NCI-H1417 treated with DMSO at 0.1 percent for 48 hours (cell line): ENCODE measurements at places on chromosomes 16 and 17.

DNA sequence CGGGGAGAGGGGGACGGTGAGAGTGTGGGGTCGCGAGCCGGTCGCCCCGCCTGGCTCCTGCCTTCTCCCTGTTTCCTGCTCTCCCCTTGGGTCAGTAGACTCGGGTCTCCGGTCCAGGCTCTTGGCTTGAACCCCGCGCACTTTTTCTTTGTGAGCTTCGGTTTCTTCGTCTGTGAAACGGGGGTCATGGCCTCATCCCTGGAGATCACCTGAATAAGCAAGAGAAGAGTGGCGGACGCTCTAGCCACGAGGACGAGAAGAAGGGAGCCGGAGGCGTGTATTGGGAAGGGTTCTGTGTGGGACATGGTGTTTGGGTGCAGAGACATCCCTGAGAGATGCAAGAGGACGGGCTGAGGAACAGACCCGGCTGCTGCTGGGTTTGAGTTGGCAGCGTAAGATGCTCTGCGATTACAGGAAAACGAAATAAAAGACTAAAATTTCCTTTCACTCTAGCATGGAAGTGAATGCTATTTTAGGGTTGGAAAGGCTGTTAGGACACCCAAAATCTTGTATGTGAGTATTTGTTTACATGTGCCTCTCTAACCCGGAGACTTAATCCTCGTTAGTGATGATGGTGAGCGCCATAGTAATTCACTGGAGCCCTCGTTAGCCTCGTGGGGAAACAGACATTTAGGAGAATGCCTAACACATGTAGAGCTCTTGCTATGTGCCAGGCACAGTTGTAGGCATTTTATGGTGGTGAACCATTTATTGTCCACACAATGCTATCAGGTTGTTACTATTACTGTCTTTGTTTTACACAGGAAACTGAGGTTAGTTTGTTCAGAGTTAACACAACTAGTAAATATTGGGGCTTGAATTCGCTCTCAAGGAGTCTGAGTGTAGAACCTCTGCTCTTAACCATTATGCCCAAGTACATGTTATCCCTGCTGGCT, 646 bp downstream of the KIF22 start:
- DNase-seq: no peak

- DNase-seq: no peak
These were observed 69.5 kb upstream of the CIBAR2 start for GRCh38 chr16:85181739-85182129.

DNA sequence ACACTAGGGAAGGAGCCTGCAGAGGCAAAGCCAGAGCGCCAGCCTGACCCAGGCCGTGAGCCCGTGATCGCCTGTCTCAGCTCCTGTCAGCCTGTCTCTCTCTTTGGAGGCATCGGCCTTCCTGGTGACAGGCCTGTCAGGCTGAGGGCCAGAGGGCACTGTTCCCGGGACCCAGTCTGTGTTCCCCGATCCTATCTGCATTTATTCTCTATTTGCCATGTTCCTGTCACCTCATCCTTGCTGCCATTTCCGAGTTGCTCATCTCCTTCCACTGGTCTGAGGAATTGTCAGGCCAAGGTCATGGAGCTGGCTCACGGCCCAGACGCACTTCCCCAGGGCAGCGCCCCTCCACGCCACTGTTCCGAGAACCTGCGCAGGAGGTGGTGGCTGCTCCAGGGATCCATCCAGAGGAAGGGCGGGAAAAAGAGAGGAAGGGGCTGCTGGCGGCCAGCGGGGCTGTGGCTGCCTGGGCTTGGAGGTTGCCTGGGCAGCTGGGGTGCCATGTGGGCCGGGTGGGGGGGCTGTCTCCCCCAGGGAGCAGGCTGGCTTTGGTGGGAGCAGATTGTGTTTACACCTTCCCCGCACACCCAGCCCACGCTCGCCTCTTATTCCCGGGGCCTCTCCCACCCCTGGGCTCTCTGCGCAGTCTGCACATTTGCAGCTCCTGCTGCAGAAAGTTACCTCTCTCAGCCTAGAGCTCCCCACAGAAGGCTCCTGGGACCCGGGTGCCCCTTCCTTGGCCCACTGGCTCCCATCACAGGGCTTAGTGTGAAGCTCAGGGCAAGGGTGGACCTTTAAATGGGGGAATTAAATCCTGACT, 4.9 kb downstream of the PRCD start:
- DNase-seq: no peak

DNA sequence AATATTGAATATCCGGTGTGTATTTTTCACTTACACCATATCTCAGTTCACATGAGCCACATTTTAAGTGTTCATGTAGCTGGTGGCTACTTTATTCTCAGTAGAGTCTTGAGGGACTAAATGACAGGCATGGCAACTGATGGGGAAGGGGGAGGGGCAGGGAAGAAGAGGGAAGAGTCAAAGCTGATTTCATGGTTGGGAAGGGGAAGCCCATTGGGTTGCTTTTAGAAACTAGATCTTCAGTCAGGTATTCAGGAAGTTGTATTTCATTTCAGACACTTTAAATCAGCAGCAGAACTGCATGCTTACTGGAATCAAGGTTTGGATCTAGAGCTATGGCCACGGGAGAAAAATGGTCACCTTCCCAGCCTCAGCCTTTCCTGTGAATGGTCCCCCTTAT, 2.9 kb upstream of the WIPI1 start:
- no peak for DNase-seq

GRCh38 chr17:41486809-41487530, 2.7 kb downstream of the KRT36 start:
- DNase-seq: no peak

DNA sequence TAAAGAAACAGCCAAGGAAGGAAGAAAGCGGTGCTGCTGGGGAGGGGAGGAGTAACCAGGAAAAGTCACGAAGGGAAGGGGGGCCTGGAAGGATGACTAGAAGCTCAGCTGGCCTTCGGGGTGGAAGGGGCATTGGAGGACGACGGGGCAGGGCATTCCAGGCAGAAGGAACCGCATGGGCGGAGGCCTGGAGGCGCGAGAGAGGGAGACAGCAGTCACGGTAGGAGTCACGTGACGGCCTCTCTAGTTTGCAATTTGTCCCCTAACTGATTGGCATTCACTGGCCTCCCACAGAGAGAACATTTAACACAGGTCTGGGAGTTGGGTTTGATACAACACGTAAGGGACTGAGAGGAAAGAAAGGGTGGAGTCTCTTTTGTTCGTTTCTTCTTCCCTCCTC, 63.9 kb downstream of the RTN4RL1 start:
- peak; percentile 33 for DNase-seq

- no peak for DNase-seq
These were observed 97.8 kb downstream of the BANP start for GRCh38 chr16:88048985-88049384.

DNA sequence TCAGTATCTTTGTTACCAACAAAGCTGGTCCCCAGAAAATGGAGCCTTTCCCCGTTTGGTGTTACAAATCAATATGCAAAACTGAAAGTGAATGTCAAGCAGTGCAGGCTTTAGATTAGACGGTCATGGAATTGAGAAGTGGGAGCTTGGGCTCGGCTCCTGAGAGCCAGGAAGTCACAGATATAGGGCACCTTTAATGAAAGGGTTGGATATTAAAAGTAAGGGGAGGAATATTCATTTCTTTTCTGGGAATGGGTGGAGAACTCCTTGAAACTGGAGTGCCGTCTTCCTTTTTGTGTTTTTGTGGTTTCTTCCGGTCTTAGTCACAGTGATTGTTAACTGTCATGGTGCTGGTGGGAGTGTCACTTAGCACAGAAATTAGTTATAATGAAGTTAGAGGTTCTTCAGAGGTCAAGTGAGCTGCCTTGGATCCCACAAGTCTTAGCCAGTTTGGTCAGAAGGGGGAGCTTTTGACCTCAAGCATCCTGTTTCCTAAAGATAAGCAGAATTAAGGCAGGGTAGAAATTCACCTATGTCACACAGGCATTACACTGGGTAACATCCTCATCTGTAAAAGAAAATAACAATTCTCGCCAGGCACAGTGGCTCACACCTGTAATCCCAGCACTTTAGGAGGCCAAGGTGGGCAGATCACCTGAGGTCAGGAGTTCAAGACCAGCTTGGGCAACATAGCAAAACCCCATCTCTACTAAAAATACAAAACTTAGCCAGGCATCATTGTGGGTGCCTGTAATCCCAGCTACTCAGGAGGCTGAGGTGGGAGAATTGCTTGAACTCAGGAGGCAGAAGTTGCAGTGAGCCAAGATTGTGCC, 9.6 kb upstream of the EIF1 start:
- no peak for DNase-seq

GRCh38 chr17:65143889-65144604, 6.9 kb downstream of the RGS9 start:
- no peak for DNase-seq
